Stomach (tissue), 19 donors: ENCODE measurements at places on chromosomes 3 and 15. TPM values are rescaled to one million over a fixed set of nuclear protein-coding genes. Genes with fewer than 3 reads are reported as not detected.

GRCh38 chr3:72345980-72346379, 502.3 kb downstream of the SHQ1 start:
- H3K4me1 ChIP-seq, result peaks cover 42% of the 10 kb centered on the region
- no peaks in the 10 kb centered on the region for H3K36me3 ChIP-seq
- DNase-seq, result no peak
- no peak overlapping the region for H3K27ac ChIP-seq
- no peaks in the 10 kb centered on the region for H3K27me3 ChIP-seq

- H3K4me1 ChIP-seq, result peaks cover 12% of the 10 kb centered on the region
- no peaks in the 10 kb centered on the region for H3K36me3 ChIP-seq
- no peak for DNase-seq
- no peak overlapping the region for H3K27ac ChIP-seq
Measured at GRCh38 chr3:27353221-27353620, 16.0 kb downstream of the NEK10 start.

Gene ESYT3
- total RNA-seq, result 2.8 TPM

DNA sequence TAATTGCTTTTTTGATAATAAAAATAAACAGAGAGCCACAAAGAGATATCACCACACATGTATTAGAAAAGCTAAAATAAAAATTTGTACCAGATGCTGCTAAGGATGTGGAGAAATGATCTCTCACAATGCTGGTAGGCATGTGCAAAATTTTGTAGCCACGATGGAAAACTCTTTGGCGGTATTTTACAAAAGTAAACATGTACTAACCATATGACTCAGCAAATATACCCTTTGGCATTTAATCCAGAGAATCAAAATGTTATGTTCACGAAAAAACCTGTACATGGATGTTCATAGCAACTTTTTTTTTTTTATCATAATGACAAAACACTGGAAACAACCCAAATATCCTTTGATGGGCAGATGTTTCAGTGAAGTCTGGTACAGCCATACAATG, 261.2 kb downstream of the LPP start:
- peaks cover 18% of the 10 kb centered on the region for H3K4me1 ChIP-seq
- H3K27me3 ChIP-seq, result no peaks in the 10 kb centered on the region
- no peak overlapping the region for H3K4me3 ChIP-seq
- H3K36me3 ChIP-seq, result no peaks in the 10 kb centered on the region

GRCh38 chr3:157443905-157444796, 7.5 kb downstream of the PTX3 start:
- DNase-seq, result no peak
- no peaks in the 10 kb centered on the region for H3K27me3 ChIP-seq
- no peak overlapping the region for H3K27ac ChIP-seq
- peaks cover 6% of the 10 kb centered on the region for H3K36me3 ChIP-seq
- H3K4me3 ChIP-seq, result no peak overlapping the region
